ENCODE measurements at places on chromosomes 6 and 20. TPM values are rescaled to one million over a fixed set of nuclear protein-coding genes. Genes with fewer than 3 reads are reported as not detected.

- DNase-seq, result no peak
Observed at GRCh38 chr20:49503176-49503575, 20.7 kb upstream of the KCNB1 start.

CDC5L gene
- polyA plus RNA-seq, result 40.8 TPM

GRCh38 chr6:130982941-130983456, 80.0 kb downstream of the EPB41L2 start:
- DNase-seq, result no peak

TAF4 gene
- polyA plus RNA-seq, result 17.7 TPM

NELFE gene
- 81.9 TPM for polyA plus RNA-seq

FAM217A gene
- 1.00 TPM for polyA plus RNA-seq

DOK5 gene
- 2.6 TPM for polyA plus RNA-seq

SLC2A10 gene
- polyA plus RNA-seq, result 19.1 TPM

DNA sequence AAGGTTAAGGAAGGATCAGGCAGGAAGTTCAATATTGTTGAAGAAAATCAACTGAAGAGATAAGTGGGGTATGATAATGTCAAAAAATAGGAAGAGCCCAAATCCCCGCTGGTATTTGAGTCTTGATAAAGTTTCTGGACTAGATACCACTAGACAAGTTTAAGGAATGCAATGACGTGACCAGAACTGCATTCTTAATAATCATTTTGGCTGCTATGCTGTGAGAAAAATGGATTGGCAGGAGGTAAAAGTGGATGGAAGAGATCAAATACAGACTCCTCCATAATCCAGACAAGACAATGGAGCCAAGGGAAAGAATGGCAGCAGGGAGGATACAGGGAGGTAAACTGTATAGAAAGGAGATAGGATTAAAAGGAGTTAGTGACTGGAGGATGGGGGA, 128.2 kb downstream of the COL12A1 start:
- no peak for DNase-seq

GRCh38 chr6:114301596-114302219, 41.1 kb downstream of the HS3ST5 start:
- DNase-seq, result no peak

SMIM29 gene
- 9.0 TPM for polyA plus RNA-seq

DNA sequence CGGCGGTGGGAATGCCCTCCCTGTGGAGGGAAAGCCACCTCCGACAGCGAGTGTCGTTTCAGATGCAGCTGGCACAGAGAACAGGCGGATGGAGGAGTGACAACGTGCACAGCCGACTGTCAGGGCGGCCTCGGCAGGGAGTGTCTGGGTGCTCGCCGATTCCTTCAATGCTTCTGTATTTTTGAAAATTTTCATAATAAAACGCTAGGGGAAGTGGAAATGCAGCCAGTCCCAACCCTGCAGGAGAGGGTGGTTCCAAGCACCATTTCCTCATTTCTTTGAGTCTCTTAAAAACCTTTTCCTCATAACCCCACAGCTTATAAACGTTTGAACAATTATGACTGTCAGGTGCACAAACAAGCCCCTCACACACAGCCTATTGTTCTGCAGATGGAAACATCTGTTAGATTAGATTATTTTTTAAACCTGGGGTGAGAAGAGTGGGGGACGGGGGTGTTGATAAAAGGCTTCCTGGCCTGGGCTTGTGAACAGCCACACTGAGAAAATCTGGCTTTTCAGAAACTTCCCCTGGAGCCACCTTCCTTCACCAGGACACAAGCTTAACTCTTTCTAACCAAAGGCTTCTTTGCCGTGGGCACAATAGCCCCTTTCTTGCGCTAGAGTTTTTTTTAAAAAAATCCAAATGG, 228.9 kb downstream of the ANKRD60 start:
- peak; percentile 11 for DNase-seq
